ENCODE measurements at places on chromosomes 3 and 15.

- DNase-seq, result no peak
Measured at GRCh38 chr3:30996467-30996866, 102.0 kb upstream of the GADL1 start.

DNA sequence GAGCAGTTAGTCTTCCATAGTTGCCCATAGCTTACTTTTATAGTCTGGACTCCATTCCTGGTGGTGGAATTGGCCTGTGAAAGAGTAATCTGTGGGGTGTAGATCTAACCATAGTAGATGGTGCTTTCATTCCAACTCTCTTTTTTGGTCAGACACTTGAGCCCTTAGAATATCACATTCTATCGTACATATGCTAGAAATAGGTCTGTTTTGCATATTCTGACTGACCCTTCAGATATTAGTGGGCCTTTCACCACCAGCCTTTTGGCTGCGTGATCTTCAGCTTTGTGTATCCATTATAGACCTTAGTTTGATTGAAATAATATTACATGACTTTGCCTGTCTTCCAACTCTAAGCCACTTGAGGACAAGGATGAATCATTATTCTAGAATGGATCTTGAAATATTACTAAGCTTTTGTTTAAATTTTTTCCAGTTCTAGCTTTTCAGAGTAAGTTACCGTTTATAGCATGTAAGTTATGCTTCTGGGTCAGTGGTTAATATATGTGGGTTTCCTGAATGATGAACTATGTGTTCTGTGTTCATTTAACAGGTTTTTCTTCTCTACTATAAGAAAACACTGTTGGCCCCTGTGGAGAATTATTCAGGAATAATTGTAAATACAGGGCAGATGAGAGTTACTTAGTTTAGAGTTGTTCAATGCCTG is 8.7 kb downstream of the RAB7A start:
- DNase-seq, result no peak

DNA sequence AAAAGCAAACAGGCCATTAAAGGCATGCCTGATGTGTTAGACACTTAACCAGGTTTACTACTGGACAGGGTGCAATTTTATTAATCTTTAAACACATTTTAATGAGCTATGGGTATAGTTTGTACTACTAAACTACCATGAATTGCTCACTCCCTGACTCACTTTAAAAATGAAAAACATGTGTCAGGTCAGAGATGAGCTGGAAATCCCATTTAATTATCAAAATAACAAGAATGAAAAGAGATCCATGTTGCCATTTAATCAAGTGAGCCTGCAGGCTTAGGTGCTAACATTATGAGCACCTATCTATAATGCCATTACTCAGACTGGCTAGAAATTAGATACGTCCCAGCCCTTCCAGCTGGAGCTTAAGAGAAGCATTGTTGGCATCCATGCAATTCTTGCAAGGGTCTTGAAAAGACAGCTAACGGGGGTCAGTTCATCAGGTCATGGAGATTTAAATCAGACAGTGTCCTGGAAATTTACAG is 224.4 kb downstream of the THRB start:
- DNase-seq, result no peak

DNA sequence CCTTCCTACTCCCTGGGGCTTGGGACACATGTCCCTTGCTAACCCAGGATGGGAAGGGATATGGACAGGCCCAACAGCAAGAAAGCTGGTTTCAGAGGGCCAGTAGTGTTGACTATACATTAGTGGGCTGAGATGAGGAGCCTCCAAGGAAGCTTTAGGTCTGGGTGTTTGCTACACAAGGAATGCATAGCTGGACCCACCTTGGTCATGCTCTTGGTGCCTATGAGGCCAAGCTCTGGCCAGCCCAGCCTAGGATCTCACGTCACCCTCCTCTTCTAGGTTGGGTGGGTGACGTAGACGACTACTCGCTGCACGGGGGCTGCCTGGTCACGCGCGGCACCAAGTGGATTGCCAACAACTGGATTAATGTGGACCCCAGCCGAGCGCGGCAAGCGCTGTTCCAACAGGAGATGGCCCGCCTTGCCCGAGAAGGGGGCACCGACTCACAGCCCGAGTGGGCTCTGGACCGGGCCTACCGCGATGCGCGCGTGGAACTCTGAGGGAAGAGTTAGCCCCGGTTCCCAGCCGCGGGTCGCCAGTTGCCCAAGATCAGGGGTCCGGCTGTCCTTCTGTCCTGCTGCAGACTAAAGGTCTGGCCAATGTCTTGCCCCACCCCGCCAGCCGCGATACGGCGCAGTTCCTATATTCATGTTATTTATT is 653 bp upstream of the WDR6 start:
- DNase-seq, result no peak

- no peak for DNase-seq
Measured at GRCh38 chr15:90291679-90292356, 26.3 kb downstream of the NGRN start.

- no peak for DNase-seq
Measured at GRCh38 chr3:8529738-8530525, 28.3 kb downstream of the LMCD1 start.

DNA sequence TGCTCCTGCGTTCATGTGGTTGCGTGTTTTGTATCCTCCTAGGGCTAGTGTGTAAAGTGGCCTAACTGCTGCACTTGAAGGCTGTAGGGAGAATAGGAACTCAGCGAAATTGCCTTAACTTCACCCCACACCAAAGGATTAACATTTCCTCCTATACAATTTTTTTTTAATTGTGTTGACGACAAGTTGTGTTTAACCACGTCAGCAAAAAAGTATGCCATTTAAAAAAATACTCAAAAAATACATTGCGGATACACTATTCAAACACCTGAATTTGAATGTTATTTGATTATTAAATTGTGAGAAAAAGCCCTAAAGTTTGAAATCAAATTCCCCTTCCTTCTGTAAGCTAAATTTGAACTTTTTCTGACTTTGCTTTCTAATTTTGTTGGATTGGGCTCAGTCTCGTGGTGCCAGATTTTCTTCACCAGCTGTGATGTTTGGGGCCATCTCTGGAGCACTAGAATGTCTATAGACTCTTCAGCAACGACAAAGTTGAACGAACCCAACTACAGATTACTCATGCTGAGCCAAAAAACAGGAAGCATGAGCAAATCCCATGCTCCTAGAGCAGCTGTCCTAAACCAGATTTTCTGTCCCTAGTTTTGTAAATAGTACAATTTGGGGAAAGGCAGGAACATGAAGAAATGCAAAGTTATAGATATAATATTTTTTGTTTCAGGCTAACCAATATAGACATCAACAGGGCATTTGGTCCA is 8.1 kb upstream of the SLC9A9 start:
- DNase-seq, result no peak

- DNase-seq, result no peak
Measured at GRCh38 chr3:104429727-104430126, 937.0 kb upstream of the ALCAM start.

DNA sequence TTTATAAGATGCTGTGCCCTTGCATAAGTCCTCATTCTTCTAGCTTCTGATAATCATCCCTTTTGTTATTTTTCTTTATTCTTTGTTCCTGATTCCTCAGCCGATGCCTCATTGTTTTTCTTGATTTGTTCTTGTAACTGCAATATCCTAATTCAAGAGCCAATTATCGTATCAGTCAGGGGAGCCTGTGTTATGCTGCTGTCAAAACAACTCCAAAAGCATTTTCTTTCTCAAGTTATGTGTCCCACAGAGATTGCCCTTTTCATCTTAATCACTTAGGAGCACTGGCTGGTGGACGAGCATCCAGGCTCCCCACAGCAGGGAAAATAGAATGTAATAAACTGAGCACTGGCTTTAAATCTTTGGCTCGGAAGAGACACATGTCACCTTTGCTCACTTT is 207.3 kb downstream of the CHL1 start:
- no peak for DNase-seq

DNA sequence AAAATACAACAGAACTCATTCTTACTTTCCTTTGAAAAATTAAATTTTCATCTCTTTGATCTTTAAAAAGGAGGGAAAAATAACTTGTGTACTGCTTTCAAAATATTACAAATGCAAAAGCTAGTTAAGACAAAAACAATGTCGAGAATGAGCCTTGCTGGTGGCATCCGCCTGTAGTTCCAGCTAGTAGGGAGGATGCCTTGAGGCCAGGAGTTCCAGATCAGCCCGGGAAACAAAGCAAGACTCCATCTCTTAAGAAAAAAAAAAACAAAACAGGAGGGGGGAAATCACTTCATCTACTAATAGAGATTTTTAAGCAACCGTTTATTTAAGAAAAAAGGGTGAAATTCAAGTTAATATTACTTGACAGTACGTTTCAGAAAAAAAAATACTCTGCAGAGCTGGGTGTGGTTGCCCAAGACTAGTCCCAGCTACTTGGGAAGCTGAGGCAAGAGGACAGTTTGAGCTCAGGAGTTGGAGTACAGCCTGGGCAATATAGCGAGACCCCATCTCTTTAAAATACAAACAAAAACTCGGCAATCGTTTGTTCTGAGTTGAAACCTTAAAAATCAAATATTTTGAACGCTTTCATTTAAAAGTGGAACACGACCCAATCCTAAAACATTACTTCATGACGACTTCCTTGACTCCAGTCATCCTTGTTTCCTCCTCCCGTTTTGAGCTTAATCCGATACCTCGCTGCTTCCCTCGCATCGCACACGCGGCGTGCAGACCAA is 1.2 kb downstream of the KPNA1 start:
- no peak for DNase-seq

GRCh38 chr3:154182322-154182922 is 61.2 kb downstream of the ARHGEF26 start:
- DNase-seq, result no peak

DNA sequence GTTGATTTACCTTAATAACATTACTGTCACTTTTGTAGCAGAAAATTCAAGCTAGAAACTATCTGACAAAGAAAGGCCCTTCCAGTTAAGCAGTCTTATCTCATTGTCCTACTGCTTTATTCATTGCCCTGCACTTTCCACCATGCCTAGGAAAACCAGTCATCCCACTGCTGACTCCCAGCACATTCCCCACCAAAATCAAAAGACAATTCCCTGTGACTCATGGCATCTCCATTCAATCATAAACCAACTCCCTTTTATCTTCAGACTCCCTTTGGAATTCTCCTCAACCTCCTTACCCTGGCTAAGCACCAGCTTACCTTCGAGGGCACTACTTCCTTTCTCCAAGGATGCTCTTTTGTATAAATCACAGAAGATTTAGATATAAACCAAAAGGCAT is 184.3 kb downstream of the PLCH1 start:
- no peak for DNase-seq

- DNase-seq, result no peak
Measured at GRCh38 chr3:181534781-181535221, 176.9 kb upstream of the SOX2 start.

- DNase-seq, result no peak
Measured at GRCh38 chr3:97138914-97139541, 324.6 kb downstream of the EPHA6 start.

GRCh38 chr3:106257172-106257571 is 388.4 kb upstream of the CBLB start:
- no peak for DNase-seq

GRCh38 chr15:68419301-68420175 is 12.4 kb downstream of the ITGA11 start:
- DNase-seq, result no peak

GRCh38 chr3:141015481-141015880 is 35.7 kb upstream of the SPSB4 start:
- DNase-seq, result no peak

DNA sequence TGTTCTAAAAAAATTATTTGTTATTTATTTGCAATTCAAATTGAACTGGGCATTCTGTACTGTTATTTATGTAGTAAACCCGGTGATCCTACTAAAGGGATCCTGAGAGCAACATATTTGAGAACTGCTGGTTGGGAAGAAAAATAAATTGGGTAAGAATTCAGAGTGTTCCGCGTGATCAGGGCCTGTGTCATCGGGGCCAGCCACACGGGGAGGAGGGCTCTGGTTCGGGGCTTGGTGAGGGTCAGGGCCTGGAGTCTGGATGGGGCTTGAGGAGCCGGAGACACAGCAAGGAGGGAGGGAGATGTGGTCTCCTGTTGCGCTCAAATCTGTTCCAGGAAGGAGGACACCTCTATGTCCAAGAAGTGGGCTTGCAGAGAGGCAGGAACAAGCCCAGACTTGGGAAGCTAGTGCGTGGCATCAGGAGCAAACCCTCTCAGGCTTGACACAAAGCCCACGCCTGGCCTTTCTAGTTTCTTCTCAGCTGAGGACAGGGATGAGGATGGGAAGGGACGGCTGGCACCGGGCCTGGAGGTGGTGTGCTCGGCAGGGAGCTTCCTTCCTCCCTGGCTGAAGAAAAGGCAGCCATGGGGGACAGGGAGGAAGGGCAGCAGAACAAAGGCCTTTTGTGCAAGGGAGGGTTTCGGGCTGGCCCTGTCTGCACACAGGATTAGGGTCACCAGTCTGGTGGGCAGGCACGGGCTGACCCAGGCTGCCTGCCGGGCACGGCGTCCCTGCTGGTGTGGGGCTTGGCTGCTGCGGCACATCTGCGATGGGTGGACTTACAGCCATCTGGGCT is 22.9 kb upstream of the FBLN2 start:
- DNase-seq, result no peak

- no peak for DNase-seq
Measured at GRCh38 chr3:23029001-23029400, 174.1 kb upstream of the UBE2E2 start.

- DNase-seq, result no peak
Measured at GRCh38 chr15:72961346-72961745, 90.9 kb upstream of the NEO1 start.

GRCh38 chr15:42273900-42274701 is 868 bp upstream of the TMEM87A start:
- peak; percentile 61 for DNase-seq

GRCh38 chr3:177470197-177470941 is 273.1 kb upstream of the TBL1XR1 start:
- no peak for DNase-seq

Measured in stimulated activated CD4-positive, alpha-beta T cell treated with anti-CD3 and anti-CD28 coated beads, Interleukin-12 subunit alpha, Interleukin-12 subunit beta, amount 100 ng/mL, for 48 hours (primary cell).